CD4-positive, alpha-beta memory T cell (primary cell): ENCODE measurements at places on chromosomes 6 and 20.

GRCh38 chr20:58433759-58434158, 44.7 kb downstream of the VAPB start:
- no peak for DNase-seq

DNA sequence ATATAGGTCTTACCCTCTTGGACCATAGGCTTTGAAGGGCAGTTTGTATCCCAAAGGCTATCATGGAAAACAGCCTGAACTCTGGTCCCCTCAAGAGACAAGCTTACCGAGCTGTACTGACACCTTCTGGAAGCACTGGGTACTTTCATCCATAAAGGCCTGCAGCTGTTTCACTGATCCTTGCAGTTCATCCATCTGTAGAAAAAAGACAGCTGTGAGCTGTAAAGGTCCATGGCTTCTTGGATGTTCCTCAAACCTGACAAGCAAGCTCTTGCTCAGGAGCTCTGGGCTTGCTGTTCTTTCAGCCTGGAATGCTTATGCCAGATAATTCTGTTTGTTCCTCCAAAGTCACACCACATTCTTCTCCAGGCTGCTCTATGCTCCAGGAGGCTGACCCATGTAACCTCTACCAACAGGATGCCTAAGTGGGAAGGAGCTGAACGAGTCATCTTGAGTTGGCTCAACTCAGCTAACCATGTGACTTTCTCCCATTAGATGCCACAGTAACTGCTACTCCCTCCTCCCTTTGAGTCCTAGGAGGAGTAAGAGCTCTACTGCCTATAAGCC, 8.8 kb upstream of the NDRG3 start:
- peak; percentile 46 for DNase-seq

DNA sequence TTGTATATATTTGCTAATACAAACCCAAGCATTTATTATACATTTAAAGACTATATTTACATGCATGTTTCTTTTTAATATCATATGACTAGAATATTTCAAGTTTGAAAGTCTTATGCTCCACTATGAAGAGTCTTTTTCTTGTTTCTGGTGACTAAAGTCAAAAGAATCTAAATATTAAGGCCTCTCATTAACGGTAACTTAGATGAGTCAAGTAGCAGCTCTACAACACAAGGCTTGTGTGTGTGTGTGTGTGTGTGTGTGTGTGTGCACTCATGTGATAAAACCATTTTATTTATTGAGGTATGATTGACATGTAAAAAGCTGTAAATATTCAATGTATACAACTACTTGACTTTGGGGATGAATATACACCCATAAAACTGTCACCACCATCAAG, 275.6 kb downstream of the TFAP2B start:
- DNase-seq, result no peak

DNA sequence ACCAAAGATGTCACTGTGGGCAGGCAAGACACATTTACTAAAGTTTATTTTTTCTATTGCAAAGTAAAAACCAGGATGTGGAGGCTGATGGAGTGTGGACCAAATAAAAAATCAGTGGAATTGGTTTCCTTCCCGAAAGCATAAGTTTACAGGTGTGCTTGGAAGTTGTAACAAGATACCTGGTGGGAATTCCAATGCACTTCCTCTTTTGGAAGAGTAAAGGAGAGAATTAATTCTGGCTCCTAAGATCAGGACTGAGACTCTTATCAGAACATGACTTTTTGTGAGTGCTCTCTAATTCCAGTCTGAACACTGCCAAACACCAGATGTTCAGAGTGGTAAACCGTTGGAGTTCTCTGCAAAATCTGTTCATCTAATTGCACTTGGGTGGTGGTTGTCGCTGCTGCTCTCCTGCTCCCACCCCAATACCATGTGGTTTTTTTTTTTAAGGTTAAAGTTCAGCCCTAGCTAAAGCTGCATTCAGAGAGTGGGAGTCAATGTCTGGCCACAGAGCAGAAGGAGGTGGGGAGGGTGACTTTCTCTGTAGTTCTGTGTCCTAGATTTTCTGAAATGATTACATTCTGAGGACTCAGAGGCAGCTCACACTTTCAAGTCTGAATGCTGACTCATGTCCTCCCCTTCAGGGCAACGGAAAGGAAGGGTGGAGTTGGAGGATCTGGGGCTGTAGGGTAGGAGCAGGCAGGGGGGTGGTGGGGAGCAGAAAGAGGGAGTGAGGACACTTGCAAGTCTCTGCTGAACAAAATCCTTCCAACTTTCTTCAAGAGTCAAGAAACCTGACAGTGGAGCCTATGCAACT, 275.8 kb upstream of the PRDM1 start:
- DNase-seq, result no peak

GRCh38 chr20:1712634-1713624, 55.4 kb upstream of the SIRPG start:
- DNase-seq, result no peak

GRCh38 chr6:170459451-170459850, 93.7 kb downstream of the PSMB1 start:
- DNase-seq, result no peak

GRCh38 chr6:116666869-116667268, 1.7 kb downstream of the ZUP1 start:
- no peak for DNase-seq
